HFF-Myc (cell line): ENCODE measurements at places on chromosomes 12 and 14.

GRCh38 chr14:39454906-39455539 is 22.8 kb upstream of the FBXO33 start:
- no peak for DNase-seq

- DNase-seq: no peak
Measured at GRCh38 chr12:53004178-53004577, 2.1 kb upstream of the EIF4B start.

GRCh38 chr12:89621521-89621920 is 87.1 kb downstream of the ATP2B1 start:
- DNase-seq: no peak

GRCh38 chr14:72737560-72737943 is 156.3 kb downstream of the DPF3 start:
- DNase-seq: no peak

DNA sequence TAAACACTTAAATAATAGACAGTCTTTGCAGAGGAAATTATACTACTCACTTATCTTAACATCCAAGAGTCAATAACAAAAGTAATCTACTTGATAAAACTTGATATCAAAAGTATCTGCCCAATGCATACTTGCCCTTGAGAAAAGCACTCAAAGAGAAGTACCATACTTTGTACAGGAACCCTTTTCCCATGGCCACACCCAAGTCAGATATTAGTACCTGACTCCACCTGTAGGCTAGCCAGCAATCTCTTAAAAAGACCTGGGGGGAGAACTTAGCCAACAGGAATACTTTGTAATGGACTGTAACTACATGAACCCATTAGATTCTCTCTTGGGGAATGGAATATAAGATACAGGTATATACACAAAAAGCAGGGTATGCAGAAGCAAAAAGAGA is 99.6 kb upstream of the HECTD1 start:
- DNase-seq: no peak

DNA sequence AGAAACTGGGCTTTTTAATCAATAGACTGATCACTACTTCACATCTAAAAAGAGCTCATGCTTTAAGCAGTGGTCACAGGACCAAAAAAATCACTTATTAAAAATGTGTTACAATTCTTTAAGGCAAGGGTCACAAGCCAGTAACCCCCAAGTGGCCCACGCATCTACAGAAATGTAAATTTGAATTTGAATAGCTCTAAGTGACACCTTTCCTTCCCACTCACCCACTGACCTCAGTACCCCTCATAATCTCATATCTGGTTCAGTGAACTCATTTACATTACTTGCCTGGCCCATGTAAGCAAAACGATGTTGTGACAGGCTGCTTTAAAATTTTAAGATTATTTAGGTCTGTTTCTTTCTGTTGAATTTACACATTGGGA is 27.4 kb downstream of the NELL2 start:
- no peak for DNase-seq

DNA sequence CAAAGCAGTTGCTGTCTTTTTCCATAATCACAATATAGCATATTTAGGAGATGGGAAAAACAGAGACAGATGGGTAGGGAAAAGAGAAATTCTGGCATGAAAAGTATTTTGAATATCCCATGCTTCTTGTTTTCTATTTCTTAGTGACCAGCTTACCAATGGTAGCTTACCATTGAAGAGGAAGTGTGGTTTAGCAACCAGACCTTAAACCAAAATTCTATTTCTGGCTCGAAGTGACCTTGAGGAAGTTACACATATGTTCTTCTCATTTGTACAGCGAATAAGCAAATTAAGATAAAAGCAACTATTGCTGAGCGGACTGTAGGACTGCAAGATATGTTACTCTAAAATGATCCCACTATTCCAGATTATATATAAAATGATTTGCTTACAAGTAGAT is 82.9 kb downstream of the FGD4 start:
- DNase-seq: no peak

DNA sequence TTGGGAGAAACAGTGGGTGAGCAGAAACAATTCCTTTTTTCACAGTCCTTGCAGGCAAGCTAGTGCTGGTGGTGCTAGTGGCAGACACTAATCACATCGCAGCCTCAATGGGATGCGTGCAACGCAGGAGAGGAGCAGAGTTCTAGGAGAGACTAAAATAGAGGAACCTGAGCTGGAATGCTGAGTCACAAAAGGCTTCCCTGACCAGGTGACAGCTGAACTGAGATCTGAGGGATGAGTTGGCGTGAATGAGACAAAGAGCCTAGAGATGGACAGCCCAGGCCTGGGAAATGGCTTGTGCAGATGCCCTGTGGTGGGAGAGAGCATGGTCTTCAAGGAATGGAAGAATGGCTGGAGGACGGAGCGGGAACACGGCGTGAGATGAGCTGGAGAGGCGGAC is 25.8 kb downstream of the ACADS start:
- no peak for DNase-seq

DNA sequence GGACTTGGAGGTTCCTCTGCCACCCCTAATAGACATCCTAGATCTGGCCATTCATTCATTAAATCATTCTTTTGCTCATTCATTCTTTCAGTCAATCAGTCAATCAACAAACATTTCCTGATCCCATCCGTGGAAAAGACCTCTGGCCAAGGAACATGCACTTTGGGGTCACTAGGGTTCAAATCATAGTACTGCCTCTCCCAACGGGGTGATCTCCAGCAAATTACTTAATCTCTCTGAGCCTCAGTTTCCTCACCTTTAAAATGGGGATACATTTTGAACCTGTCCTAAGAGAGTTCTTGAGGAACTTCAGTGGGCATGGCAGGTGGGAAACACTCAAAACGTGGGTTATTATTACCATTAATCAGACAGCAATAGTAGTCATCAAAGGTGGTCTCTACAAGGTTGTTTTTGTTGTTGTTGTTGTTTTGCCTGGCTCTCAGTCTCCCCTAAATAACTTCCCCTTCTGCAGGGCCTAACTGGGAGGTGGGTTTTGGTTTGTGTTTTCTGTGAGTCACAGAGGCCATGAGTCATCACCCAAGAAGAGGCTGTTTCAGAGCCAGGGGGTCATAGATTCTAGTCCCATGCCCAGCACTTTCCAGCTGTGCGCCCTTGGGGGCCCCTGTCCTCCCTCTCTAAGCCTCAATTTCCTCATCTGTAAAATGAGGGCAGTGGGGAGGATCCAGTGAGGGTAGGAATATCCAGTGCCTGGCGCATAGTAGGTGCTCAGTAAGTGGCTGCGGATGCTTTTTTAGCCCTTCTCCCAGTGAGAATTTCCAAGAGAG is 16.9 kb upstream of the FAM222A start:
- DNase-seq: no peak
